ENCODE measurements at places on chromosomes 6 and 20.

DNA sequence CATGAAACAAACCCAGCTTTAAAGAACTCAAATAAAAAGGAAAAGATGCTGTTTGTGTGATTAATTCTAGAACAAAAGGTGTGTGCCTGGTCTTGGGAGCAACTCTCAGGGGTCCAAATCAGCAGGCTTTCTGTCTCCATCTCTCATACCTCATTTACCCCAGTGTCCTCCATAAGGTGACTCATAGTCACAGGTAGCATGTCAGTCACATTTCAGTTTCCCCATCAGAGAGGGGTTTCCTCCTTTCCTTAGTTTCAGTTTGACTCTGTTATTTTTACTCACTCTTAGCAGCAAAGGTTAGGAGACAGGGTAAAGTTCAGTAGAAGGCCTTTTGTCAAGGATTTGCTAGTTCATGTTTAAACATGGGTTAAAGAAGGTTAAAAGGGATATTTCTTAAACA is 46.2 kb downstream of the OGFRL1 start:
- DNase-seq, result no peak

- DNase-seq, result no peak
Observed at GRCh38 chr6:25041485-25042035, 105.8 kb upstream of the RIPOR2 start.

DNA sequence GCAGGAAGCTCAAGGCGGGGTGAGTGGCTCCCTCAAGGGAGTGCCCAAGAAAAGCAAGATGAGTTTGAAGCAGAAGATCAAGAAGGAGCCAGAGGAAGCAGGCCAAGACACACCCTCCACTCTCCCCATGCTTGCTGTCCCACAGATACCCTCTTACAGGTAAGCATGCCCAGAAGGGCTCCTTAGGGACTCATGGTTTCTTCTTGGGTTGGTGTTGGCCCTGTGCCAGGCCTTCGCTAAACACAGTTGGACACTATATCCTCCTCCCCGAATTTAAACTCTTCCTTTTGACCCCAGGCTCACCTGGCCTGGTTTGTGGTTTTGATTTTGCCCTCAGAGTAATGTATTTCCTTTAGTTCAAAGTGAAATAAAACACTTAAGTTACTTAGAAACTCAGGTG is 5.1 kb downstream of the BRPF3 start:
- no peak for DNase-seq

DNA sequence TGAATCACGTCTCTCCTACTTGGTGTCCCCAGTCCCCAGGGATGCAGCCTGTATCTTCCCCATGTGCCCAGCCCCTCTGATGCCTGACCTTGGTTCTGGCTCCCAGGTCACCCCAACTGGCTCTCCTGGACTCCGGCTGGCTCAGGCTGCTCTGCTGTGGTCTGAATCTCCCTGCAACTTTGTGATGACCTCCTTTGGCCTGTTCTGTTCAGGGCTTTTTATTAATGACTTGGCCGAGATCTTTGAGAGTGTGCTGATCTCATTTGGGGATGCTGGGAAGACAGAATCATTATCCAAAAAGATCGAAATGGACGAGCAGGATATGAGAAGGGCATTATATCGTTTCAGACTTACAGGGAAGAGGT is 67.4 kb downstream of the IGF2R start:
- DNase-seq, result no peak

DNA sequence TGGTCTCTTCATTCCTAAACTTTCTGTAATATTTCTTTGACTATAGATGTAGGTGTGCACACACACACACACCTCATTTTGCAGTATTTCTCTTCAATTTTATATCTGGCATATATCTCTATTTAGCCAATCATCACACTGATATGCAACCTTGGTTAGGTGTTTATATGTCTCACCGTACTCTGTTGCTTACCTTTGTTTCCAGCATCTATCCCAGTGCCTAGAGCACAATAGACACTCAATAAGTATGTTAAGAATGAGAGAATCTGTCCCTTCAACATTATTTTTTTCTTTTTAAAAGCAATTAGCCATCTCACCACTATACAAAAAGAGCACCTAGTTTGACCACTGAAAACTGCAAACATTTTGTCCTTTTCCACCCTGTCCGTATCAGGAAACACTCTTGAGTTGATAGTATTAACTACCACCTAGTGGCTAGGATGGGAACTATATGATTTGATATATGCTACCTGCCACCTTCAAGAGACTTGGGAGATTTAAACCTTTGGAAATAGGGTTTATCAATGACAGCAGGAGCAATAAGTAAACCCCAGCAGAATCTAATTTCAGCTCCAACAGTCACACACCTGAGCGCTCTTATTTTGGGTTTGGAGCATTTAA is 48.7 kb upstream of the RSPO3 start:
- no peak for DNase-seq

- no peak for DNase-seq
Observed at GRCh38 chr6:24126586-24127192, 674 bp downstream of the NRSN1 start.

DNA sequence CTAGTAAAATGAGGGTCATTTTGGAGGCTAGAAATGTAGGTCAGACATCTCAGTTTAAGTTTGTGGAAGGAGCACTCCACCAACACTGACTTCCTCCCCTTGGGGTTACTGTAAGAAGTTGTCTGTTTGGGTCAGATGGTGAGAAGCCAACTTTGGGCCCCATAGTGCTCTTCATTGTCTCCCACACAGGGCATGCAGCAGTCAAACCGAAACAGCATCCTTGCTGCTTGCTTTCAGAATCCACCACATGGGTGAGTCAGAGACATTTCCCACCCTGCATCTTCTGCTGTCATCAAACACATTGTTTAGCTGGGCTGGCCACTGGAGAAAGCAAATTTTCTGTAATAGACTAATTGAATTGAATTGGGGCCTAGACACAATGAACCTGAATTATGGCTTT is 16.8 kb downstream of the IL17F start:
- no peak for DNase-seq

DNA sequence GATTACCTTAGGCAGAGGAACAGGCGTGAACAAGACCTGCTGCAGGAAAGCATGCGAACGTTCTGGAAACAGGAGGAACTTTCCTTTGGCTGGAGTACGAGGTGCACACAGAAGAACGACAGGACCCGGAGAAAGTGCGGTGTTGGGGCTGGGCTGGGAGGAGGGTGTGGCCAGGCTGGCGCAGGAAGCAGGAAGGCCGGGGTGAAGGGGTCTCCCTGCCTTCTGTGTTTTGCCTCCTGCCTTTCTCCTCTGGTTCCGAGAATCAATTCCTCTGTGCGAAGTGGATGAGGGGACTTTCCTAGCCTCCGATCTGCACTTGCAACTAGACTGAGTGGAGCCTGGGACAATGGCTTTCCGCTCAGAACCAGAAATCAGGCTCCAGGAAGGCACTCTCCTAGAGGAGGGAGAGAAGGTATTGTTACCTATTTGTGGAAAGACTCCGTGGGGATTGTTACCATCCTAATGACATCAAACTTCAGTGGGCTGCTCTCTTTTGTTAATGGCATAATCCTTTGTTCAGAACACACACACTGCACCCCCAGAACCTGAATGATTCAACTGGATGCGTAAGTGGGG is 22.9 kb upstream of the PLEKHG1 start:
- DNase-seq, result no peak

GRCh38 chr20:58868795-58869194 is 16.3 kb downstream of the GNAS start:
- DNase-seq, result peak; percentile 19

- no peak for DNase-seq
Observed at GRCh38 chr6:154606860-154607259, 96.4 kb upstream of the CNKSR3 start.

- no peak for DNase-seq
Observed at GRCh38 chr6:39425346-39426072, 103.0 kb upstream of the KCNK16 start.
